Stimulated activated CD4-positive, alpha-beta T cell treated with anti-CD3 and anti-CD28 coated beads, TNF-alpha, amount 100 ng/mL, for 24 hours (primary cell): ENCODE measurements at places on chromosomes 1 and 21.

- DNase-seq, result no peak
These were observed 89.3 kb downstream of the CDC14A start for GRCh38 chr1:100441651-100442050.

DNA sequence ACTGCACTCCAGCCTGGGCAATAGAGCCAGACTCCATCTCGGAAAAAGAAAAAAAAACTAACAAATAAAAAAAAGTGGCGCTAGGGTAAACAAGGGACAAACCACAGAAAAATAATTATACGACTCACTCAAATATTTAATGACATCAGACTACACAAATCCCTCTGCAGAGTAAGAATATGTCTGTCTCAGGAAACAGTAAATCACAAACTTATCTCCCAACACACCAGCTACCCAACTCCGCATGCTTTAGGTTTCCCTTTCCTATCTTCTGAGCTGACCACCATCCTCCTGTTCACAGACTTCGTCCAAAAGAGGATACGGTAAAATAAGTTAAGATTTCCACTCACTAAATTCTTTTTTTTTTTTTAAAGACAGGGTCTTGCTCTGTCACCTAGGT is 16.2 kb downstream of the WDR47 start:
- no peak for DNase-seq

- peak; percentile 67 for DNase-seq
These were observed at the start of gene MX1 for GRCh38 chr21:41425954-41426675. TSS of gene MX1 (plus strand) at chr21:41426239. CDS start at chr21:41432071, 5,832 bp downstream.

DNA sequence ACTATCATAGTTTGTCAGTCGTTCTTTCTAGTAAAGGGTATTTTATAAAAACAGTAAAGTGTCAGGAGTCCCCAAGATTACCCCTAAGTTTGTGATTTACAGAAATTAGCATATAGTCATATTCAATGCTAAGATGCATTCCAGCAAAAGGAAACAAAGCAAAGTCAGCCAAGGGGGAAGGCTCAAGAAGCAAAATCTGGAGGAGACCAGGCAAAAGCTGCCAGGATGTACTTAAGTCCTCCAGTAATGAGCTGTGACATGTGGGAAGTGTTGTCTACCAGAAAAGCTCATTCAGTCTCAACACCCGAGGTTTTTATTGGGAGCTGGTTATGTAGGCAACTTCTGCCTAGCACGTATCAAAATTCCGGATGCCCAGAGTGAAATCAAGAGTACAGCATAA is 373.4 kb upstream of the TMPRSS15 start:
- DNase-seq, result no peak

DNA sequence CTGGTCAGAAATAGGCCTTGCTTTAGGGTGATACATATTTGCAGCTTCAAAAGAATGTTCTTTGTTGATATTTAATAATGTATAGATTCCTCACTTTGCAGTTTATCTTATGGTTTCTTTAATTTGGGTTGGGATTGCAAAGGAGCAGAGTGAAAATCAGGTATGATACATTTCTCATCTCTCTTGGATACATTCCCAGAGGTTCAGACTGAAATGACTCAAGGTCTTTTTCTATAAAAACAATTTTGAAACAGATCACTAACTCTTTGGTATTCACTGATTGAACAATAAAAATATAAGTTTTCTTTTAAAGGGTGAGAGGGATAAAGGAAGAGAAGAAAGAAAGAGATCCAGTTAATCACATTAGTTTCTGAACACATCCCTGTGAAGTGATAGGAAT is 606.5 kb upstream of the CAMK1G start:
- no peak for DNase-seq

DNA sequence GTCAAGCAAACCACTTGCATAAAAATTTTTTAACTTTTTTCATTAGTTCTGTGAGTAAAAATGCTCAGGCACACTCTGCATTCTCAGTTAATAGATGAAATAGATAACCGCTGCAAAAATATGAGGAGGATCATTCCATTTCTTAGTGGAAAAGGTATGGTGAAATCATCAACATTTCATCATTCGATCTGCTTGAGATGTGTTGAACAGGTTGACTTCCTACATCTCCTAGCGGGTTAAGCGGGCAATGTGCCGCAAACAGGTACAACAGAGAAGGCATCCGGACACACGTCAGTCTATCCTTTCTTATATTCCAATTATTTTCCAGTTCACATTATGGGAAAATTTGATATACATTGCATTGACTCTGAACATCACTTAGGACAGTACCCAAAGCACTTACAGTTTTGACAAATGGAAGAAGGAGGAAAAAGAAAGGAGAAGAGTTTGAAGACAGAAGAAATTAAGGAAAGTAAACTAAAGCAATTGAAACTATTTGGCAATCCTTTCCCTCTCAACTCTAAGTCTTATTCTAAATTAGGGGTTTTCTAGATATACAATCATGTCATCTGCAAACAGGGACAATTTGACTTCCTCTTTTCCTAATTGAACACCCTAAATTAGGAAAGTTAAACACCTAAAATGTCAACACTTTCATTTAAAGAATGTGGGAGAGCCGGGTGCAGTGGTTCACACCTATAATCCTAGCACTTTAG is 33.5 kb downstream of the NIBAN1 start:
- DNase-seq, result no peak

GRCh38 chr1:229623838-229624237 is 2.1 kb downstream of the TAF5L start:
- DNase-seq, result no peak

GRCh38 chr1:220879076-220879508 is at the start of gene HLX:
TSS of gene HLX (plus strand) at chr1:220879443. CDS start at chr1:220879858, 415 bp downstream.
- DNase-seq, result no peak
